ENCODE measurements at places on chromosomes 2 and 18.
A peak's percentile ranks its signal among the peaks of the same experiment; 100 is the strongest.

DNA sequence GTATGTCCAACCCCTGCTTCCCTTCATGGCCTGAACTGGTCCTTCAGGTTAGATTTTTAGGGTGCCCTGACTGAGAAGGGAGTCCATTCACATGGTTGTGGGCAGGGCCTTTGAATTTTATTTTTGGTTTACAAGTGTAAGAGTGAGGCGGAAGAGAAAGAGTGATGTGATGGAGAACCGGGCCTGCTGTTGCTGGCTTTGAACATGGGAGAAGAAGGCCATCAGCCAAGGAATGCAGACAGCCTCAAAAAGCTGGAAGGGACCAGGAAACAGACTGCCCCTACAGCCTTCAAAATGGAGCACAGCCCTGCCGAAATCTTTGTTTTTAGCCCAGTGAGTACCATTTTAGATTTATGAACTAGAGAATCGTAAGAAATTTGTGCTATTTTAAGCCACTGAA lies 105.0 kb downstream of the CDK15 start:
- peaks cover 61% of the 10 kb centered on the region for H3K4me1 ChIP-seq
- H3K4me3 ChIP-seq = no peak overlapping the region
- no peak for DNase-seq

- DNase-seq = no peak
- H3K36me3 ChIP-seq = no peaks in the 10 kb centered on the region
- no peak overlapping the region for H3K27ac ChIP-seq
- H3K4me3 ChIP-seq = no peak overlapping the region
These were observed 131.5 kb downstream of the SOCS6 start for GRCh38 chr18:70420146-70420898.

GRCh38 chr2:43059183-43059897 lies 167.1 kb downstream of the ZFP36L2 start:
- peaks cover 10% of the 10 kb centered on the region for H3K36me3 ChIP-seq
- no peaks in the 10 kb centered on the region for H3K27me3 ChIP-seq
- peak; percentile 61 for DNase-seq
- no peak overlapping the region for H3K4me3 ChIP-seq
- peaks cover 45% of the 10 kb centered on the region for H3K4me1 ChIP-seq

DNA sequence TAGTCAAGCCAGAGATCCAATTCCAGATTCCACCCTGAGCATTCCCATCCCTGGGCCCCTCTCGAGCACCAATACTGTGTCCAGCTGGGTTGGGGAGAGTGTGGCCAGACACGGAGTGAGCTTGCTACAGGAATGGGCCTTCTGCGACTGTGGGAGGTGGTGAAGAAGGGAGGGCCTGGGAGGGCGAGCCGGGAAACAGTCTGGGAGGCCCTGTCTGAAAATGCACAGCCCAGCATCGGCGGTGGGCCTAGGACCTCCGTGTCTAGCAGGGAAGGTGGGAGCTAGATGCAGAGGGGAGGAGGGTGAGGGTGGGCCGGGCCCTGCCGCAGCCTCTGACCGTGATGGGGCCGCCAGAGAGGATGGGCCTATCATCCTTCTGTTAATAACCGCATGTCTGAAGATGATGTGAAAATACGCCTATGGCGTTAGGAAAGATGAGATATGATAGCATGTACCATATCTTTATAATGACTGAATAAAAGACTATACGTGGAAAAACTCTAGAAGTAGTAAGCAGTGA lies 1.9 kb upstream of the OTOS start:
- DNase-seq = no peak
- H3K27me3 ChIP-seq = peaks cover 38% of the 10 kb centered on the region
- no peak overlapping the region for H3K4me3 ChIP-seq
- peaks cover 2% of the 10 kb centered on the region for H3K4me1 ChIP-seq

- no peak overlapping the region for H3K4me3 ChIP-seq
- H3K27ac ChIP-seq = peak overlapping the region; percentile 72
- no peaks in the 10 kb centered on the region for H3K4me1 ChIP-seq
- peaks cover 22% of the 10 kb centered on the region for H3K36me3 ChIP-seq
- H3K27me3 ChIP-seq = no peaks in the 10 kb centered on the region
These were observed 18.2 kb downstream of the SLC4A1AP start for GRCh38 chr2:27681841-27682240.

GRCh38 chr2:1975060-1975459 lies 230.7 kb upstream of the PXDN start:
- peaks cover 34% of the 10 kb centered on the region for H3K4me1 ChIP-seq
- DNase-seq = no peak
- no peak overlapping the region for H3K4me3 ChIP-seq
- H3K27ac ChIP-seq = no peak overlapping the region
- H3K36me3 ChIP-seq = no peaks in the 10 kb centered on the region

- H3K36me3 ChIP-seq = peaks cover 5% of the 10 kb centered on the region
- no peaks in the 10 kb centered on the region for H3K27me3 ChIP-seq
- H3K27ac ChIP-seq = no peak overlapping the region
- H3K4me3 ChIP-seq = no peak overlapping the region
These were observed 49.4 kb downstream of the ETAA1 start for GRCh38 chr2:67446491-67446911.

All from mesothelial cell of epicardium (in vitro differentiated cells).